Posterior vena cava (tissue), 2 donors: ENCODE measurements at places on chromosomes 11 and 22.

- no peak for DNase-seq
These were observed 4.2 kb downstream of the SEPTIN5 start for GRCh38 chr22:19718456-19719049.

DNA sequence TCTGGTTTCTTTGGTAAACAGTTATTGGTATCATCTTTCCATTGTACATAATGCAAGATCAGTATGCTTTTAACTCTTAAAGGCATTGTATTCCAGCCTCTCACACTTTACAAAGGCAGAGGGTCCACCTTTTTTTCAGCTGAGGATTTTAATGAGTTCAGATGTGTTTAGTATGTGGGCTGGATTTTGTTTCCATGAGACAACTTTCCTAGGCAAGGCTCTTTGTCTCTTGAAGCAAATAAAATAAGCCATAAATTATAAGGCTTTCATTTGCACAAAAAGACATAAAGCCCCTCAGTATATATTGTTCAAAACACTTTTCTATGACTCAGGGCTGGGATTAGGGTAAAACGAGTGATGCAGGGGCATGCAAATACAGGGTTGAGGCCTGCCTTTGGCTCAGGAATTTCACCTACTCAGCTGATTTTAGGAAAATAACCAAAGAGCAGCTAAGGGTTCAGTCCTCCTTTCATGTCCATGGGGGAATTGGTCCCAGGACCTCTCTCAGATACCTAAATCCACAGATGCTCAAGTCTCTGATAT lies 7.6 kb downstream of the MMP20 start:
- no peak for DNase-seq

GRCh38 chr11:57648801-57649735 lies 644 bp downstream of the YPEL4 start:
- DNase-seq: no peak

DNA sequence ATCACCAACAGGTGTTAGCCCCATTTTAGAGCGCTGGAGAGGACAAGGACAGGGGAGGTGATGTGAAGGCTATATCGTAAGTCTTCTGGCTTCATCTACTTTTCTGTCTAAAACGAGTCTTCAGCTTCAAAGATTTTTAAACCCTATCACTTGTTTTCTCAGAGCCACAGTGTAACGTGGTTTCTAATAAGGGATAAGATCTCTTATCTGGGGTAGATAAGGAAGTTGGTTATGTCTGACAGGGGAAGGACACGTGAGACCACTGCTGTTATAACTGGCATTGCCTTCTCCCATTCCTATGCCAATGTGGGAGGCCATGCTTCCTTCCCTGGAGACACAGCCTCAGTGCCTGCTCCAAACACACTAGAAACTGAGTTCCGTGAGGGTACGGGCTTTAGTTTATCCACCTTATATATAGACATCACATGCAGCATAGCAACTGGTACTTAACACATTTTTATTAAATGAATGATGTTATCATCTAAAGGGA lies 39.3 kb downstream of the LARGE2 start:
- no peak for DNase-seq

DNA sequence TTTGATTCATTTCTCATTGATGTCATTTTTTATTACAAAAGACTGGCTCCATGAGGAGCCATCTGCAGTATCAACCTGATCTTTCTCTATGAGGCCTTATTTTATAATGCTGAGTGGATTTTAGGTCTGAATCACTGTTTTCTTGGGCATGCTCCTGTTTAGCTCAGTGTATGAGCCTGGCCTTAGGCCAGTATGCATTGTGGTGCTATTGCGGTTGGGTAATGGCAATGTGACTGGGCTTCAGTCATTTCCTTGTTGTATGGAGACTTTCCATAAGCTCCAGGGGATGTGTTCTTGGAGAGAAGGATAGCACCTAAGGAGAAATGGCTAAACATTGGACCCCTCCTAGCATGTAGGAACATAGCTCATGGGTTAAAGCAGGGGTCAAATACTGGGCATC lies 293.2 kb downstream of the NELL1 start:
- DNase-seq: no peak

- DNase-seq: no peak
These were observed 66.7 kb downstream of the BID start for GRCh38 chr22:17707526-17707925.
